Activated CD4-positive, alpha-beta T cell treated with anti-CD3 and anti-CD28 coated beads for 24 hours (primary cell): ENCODE measurements at places on chromosomes 16 and 17.

GRCh38 chr16:56424404-56424764 lies 961 bp downstream of the AMFR start:
- DNase-seq = no peak

- no peak for DNase-seq
Observed at GRCh38 chr16:17026600-17027242, 444.0 kb downstream of the XYLT1 start.

- DNase-seq = no peak
Observed at GRCh38 chr16:80973991-80974390, 32.7 kb downstream of the CMC2 start.

DNA sequence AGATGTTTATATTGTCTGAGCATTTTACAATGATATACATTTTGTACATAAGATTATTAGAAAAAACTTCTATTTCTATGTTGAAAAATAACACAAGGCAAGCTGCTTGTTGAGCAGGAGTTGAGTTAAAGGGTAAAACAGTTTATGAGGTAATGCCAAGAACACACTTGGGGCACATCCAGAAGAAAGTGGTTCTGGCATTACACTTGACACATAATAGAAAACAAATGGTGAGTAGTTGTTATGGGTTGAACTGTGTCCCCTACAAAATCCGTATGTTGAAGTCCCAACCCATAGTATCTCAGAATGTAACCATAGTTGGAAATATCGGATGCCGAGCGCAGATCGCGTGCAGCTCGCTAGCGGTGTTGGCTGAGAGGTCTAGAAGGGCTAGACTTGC lies 354.3 kb upstream of the GOT2 start:
- DNase-seq = no peak

- no peak for DNase-seq
Observed at GRCh38 chr17:34797720-34798119, 163.5 kb downstream of the CCT6B start.

DNA sequence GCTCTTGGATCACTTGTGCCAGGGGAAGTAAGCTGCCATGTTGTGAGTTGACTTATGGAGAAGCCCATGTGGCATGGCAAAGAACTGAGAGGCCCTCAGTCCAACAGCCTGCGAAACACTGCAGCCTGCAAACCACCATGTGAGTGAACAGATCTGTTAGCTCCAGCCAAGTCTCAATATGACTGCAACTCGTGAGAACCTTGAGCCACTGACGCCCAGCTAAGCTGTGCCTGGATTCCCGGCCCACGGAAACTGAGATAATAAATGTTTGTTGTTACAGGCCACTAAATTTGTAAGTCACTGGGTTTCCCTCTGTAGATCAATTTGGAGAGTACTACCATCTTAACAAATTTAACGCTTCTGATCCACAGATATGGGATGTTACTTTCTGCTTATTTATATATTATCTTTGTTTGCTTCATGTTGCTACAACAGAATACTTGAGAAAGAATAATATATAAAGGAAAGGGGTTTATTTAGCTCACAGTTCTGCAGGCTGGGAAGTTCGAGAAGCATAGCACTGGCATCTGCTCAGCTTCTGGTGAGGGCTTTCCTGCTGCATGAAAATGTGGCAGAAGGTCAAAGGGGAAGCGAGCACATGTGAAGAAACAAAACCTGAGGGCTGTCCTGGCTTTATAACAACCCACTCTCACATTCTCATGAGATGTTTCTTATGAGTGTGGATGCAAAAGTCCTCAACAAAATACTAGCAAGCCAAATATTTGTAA lies 29.4 kb upstream of the ATP2A3 start:
- DNase-seq = no peak

GRCh38 chr17:40075942-40076498 lies 13.3 kb downstream of the THRA start:
- no peak for DNase-seq

DNA sequence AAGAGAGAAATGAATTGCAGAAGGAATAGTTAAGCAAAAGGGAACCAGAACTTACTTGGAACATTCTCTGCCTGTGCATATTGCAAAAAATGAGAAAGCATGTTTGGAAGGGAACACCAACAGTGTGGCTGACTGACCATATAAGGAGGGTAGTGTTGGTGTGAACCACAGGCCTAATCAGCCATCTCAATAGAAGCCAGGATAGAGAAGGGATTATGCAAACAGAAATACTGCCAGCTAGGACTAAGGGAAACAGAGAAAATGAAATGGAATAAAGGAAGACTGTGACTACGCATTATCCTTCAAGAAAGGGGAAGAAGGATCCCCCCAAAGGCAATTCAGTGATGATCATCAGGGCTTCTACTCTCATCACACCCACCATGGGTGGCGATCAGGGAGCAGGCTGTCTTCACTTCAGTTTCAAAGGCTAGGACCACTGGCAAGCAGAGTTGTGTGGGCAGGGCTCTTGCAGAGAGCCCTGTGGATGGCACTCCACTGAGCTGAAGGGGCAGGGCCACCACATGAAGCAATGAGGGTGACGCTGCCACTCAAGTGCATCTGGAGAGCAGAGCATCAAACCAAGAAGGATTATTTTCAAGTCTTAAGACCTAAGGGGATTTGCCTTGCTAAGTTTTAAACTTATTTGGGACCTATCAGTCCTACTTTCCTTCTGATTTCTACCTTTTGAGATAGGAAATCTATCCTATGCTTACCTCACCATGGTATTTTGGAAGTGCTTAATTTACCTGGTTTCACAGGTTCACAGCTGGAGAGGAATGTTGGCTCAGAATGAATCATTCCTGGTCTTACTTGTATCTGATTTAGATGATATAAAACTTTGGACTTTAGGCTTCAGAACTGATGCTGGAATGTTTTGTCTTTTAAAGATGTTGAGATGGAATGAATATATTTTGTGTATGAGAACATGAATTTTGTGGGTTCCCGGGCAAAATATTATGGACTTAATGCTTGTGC lies 140.5 kb downstream of the SSH2 start:
- no peak for DNase-seq

GRCh38 chr17:75566416-75566815 lies 21.2 kb upstream of the MYO15B start:
- DNase-seq = no peak

GRCh38 chr17:76720211-76720610 lies 6.2 kb downstream of the JMJD6 start:
- no peak for DNase-seq

- no peak for DNase-seq
Observed at GRCh38 chr16:877242-878071, 76.9 kb upstream of the GNG13 start.

GRCh38 chr16:55045329-55045728 lies 114.7 kb downstream of the IRX5 start:
- no peak for DNase-seq

- no peak for DNase-seq
Observed at GRCh38 chr16:80163339-80163738, 377.5 kb upstream of the DYNLRB2 start.

DNA sequence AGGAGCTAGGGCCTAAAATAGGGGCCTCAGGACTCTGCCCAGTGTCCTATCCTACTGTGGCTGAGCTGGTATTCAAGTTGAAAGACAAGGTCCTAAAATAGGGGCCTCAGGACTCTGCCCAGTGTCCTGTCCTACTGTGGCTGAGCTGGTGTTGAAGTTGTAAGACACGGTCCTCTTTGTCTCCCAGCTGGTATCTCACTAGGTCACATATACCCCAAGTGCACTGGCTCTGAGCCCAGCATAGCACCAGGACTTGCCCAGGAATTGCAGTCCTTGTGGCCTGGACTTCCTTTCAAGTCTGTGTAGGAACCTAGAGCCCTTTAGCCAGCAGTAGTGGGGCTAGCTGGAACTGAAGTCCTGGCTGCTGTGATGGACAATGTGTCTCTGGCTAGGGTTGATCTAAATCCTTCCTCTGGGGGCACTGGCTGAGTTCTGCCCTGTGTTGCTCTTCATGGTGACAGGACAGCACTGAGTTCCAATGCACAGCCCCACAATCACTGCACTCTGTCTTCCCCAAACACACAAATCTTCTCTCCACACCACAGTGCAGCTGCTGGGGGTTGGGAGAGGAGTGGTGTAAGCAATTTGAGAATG lies 260.5 kb downstream of the HAPSTR1 start:
- no peak for DNase-seq

GRCh38 chr17:4822835-4823234 lies 10.3 kb upstream of the MINK1 start:
- no peak for DNase-seq

GRCh38 chr17:46097497-46097896 lies 95.7 kb downstream of the KANSL1 start:
- DNase-seq = no peak

GRCh38 chr16:4316864-4317531 lies 1.1 kb downstream of the GLIS2 start:
- no peak for DNase-seq
